Stimulated activated CD4-positive, alpha-beta T cell treated with anti-CD3 and anti-CD28 coated beads, Interleukin-15, amount 100 ng/mL, for 48 hours (primary cell): ENCODE measurements at places on chromosomes 1 and 21.

GRCh38 chr1:101075926-101076325 is 50.3 kb upstream of the DPH5 start:
- no peak for DNase-seq

DNA sequence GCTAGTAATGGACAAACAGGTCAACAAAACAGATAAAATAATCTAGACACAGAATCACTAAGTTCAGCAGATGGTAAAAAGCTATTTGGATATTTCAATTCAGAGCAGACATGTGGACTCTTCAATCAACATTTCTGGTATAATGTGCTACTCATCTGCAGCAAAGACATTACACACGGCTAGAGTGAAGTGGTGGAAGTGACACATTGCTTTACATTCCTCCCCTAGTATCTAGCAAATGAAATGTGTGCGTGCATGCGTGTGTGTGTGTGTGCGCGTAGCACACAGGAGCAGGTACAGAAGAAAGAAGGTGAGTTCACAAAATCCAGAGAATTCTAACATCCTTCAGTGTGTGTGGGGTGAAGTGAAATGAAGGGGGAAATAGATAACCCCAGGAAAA is 8.3 kb downstream of the AHCTF1 start:
- DNase-seq: no peak

DNA sequence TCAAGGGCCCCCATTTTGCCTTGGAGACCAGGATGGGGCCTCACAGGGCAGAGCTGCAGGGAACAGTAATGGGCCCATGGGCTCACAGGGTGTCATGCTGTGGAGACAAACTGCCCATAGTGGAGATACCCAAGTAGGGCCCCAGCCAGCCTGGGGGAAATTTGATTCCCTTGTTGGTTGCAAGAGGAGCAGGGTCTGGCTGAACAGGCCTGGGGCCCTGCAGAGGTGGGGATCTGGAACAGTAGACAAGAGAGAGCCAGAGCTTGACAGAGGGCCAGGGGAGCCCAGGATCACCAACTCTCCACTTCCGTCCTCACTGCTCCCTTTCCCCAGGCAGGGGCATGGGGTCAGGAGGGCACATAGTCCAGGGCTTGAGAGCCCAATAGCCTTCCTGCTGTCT is 8.7 kb downstream of the S100B start:
- DNase-seq: no peak

DNA sequence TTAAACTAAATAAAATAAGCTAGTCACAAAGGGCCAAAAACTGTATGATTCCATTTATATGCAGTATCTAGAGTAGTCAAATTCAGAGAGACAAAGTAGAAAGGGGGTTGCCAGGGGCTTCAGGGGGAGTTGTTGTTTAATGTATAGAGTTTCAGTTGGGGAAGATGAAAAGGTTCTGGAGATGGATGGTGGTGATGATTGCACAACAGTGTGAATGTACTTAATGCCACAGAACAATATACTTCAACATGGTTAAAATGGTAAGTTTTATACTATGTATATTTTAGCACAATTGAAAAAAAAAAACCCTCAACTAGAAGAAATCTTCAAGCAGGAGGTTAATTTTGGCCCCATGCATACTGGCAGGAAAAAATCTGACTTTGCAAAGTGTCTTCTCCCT is 24.3 kb downstream of the VAV3 start:
- no peak for DNase-seq

GRCh38 chr1:183191833-183192232 is 5.8 kb downstream of the LAMC2 start:
- DNase-seq: no peak

- DNase-seq: no peak
Measured at GRCh38 chr21:14741256-14741655, 195.1 kb upstream of the SAMSN1 start.

DNA sequence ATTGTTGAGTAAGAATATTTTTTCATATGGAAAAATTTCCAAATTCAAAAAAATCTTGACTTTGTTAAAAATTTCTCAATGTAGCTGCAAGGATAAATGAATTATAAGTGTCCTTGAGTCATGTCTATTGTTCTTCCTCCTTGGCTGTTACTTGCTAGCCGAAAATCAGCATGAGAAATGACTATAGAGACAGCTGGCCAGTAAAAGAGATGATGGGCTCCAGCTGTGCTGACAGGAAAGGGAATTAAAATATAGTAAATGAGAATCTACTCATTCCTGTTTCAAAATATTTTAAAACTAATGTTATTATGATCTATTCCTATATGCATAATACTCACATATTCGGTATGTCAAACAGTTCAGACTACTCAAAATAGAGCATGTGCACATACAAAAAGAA is 1292.6 kb downstream of the BRINP3 start:
- DNase-seq: no peak

GRCh38 chr1:183987593-183988318 is 49.8 kb downstream of the COLGALT2 start:
- no peak for DNase-seq
